ENCODE measurements at places on chromosomes 12 and 14.

- no peak for DNase-seq
Measured at GRCh38 chr12:87266305-87266704, 762.9 kb downstream of the C12orf50 start.

- no peak for DNase-seq
Measured at GRCh38 chr14:47919997-47920396, 244.6 kb upstream of the MDGA2 start.

DNA sequence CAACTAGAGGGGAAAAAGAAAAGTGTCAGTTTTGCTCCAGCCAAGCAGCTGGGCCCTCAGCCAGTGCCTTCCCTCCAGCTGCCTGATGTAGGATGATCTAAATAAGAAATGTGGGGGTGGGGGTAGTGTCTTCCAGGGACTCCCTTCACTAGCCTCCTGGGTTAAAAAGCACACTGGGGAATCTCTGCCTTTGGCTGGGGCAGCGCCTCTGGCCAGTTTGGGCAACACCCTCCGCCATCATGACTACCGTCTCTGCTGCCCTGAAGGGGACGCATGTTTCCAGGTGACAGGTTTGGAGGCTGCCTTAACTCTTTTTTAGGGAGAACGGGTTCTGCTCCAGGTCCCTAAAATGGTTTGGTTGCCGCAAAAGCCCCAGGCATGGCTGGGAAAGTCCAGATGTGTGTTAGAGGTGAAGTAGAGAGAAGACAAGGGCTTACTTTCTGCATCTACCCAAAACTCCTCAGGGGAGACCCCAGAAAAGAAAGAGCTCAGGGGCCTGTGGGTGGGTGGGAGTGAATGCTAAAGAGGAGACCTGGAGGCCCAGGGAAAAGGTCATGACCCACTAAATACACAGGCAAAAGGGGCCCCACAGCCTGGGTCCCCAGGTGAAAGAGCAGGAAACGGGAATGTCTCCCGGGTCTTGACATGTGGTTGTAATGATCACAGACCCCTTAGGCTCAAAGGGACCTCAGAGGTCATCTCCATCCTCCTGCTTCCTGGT is 132.8 kb upstream of the CCND2 start:
- DNase-seq = no peak

DNA sequence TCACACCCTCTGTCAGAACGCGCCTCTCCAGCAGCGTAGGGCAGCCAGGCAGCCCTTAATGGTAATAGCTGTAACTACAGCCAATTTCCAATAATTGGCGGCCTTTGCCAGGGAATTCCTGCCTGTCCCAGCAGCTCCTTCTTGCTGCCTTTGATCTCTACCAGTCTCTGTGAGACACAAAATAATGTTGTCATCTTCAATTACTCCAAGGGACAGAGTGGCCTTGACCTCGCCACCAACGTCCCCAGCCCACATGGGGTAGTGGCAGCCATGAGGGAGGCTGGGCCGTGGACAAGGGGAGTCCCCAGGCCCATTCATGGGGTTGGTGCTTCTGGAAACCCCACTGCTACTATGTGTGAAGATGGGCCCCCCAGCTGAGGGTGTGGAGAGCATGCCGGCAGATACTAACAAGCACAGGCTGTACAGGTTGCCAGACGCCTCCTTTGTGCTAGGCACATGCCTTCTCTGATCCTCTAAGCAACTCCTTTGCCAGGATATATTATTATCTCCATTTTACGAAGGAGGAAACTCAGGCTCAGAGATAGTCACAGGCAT is 17.4 kb upstream of the CLMN start:
- DNase-seq = no peak

- DNase-seq = no peak
Measured at GRCh38 chr14:22105624-22106006, 432.0 kb upstream of the OR4E1 start.

DNA sequence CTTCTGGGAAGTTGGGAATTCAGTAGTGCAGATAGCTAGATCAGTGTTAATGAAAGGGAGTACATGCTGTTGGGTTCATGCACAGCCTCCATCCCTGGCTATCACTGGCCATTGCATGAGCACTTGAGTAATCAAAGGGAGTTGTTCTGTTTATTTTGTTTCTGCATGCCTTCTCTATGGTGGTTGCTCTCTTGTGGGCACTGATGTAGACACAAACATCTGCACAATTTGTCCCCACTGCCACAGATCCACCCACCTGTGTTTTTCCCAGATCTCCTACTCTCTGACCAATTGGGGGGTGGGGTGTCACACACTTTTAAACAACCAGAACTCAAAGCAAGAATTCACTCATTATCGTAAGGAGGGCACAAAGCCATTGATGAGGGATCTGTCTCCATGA is 89.7 kb upstream of the DHRS4 start:
- DNase-seq = no peak

- DNase-seq = no peak
Measured at GRCh38 chr12:93883436-93884154, 206.4 kb downstream of the CRADD start.

GRCh38 chr14:96345669-96346068 is 17.5 kb downstream of the ATG2B start:
- DNase-seq = no peak

GRCh38 chr14:93939304-93940229 is 12.4 kb downstream of the FAM181A start:
- peak; percentile 88 for DNase-seq

DNA sequence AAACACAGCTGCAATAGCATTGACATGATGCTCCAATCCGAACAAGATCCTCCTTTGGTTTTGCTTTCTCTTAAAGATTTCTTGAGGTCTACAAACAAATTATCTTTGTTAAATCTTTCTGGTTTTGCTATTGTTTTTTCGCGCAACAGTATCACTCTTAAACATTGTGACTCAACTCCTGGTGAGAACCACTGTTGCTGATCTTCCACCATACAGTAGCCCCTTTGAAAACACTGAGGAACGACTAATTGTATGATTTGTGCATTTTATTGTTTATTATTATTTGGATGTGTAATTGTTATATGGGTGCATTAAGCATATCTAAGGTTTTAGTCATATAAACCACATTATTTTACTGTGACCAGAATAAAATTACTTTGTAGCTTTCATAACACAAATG is 282.8 kb downstream of the EGLN3 start:
- no peak for DNase-seq

DNA sequence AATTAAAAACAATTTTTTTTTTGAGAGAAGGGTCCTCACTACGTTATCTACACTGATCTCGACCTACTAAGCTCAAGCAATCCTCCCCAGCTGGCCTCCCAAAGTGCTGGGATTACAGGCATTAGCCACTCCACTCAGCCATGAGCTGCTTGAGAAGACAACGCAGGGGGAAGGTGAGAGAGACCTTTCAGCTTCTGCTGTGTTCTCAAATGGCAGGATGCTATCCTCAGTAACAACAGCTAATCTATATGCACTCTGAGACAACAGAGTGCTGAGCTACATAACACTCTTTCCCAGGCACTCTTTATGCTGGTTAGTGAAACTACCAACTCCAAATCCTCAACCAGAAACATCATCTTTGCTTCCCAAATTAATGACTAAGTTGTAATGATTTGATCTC is 526.1 kb downstream of the CCER1 start:
- no peak for DNase-seq

DNA sequence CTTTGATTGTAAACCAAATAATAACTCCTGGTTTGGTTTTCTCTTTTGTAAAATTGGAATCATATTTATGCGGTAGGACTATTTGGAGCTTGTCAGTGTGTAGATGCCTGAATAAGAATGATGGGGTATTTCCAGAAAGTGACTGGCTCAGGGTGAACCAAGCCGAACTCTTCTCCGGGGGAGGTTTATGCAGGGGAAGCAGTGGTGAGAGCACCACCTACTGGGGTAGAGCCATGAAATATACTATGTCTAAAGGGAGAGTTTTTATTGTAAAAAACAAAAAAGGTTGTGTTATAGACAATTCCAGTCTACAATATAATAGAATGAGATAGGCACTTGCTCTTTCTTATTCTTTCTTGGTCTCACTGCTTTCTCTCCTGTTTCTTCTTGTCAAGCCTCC is 222.9 kb upstream of the SLC16A7 start:
- DNase-seq = no peak

DNA sequence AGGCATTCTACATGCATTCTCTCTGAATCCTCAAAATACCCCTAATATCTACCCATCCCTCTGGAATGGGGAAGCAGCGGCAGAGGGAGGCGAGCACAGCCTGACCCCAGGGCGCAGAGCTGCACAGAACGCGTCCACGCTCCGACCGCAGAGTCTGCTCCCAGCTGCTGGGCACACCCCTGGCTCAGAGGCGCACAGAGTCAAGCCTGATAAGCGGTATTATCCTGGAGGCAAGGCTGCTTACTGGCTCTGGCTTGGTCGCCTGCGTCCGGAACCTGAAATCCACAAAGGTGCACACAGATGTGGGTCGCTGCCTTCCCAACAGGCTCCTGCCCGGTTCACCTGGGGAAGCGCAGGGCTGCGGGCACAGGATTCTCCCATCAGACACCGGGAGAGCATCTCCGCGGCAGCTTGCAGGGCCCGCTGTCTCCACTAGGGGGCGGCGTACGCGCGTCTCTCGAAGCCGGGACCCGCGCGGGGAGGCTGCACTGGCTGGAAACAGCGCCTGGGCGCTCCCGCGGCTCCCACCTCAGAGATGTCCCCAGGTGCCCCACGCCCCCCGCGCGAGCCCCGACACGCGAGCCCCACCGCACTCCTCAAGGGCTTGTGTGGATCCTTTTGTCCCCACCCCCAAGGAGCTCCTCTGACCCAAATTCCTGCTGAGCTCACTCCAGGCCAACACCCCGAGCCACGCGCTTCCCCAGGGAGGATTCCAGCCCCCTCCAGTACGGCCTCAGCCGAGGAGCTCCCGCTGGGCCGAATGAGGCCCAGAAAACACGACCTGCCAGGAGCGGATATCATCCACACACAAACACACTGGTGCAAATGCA is 120.1 kb upstream of the FZD10 start:
- no peak for DNase-seq

DNA sequence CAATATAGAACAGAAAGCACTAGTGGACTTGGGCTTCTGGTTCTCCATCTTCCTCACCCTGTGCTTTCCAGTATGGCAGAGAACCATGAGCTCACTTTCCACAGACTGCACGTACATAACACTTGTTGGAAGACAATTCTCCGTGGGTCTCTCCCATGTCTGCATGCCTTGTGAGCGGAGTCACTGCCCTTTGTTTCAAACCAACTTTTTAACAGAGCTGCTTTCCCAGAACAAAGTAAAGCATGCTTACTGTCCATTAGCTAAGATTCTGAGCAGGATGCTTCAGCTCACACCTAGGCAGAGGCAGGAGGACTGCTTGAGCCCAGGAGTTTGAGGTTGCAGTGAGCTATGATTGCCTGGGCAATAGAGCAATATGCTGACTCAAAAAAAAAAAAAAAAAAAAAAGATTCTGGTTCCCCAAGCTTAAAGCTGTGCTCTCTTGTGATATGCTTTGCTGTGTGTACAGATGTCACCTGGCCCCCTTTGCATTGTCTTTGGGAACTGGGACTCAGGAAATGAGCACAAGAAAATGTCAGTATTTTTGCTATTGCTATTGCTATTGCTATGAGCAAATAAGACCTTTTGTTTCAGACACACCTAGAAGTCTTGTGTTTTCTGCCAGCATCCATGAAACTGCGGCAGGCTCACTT is 54.6 kb upstream of the PTGR2 start:
- no peak for DNase-seq

DNA sequence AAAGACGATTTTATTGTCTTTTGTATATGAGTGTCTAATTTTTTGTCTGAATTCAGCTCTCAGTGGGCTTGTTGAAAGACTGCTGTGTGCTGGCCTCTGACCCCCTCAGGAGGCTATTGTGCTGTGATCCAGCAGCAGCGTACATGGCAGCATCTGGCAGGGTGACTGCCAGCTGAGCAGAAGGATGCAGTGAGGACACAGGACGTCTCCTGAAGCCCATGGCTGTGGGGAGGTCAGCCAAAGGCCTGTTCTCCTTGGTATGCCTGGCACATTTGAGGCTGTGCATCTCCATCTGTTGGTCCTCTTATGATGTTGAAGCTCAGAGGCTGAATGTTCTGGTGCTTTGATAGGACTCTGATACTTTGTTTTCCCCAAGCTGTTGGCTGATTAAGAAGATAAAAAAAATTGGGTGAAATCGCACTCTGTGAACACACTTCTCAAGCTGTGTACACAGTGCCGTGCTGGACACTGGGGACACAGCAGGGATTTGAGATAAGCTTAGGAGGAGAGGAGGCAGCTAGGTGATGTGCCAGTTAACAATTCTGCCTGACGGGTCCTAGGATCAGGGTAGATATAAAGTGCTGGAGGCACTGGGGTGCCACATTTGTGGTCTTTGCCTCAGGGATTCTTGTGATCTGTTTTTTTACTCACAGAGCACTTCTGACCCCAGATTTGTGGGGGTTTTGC is 37.5 kb downstream of the EID3 start:
- no peak for DNase-seq

- DNase-seq = no peak
Measured at GRCh38 chr14:22489957-22490950, 98.8 kb downstream of the DAD1 start.

- no peak for DNase-seq
Measured at GRCh38 chr12:64566831-64567517, 43.3 kb upstream of the RASSF3 start.

GRCh38 chr12:94761559-94761958 is 111.2 kb upstream of the TMCC3 start:
- no peak for DNase-seq

DNA sequence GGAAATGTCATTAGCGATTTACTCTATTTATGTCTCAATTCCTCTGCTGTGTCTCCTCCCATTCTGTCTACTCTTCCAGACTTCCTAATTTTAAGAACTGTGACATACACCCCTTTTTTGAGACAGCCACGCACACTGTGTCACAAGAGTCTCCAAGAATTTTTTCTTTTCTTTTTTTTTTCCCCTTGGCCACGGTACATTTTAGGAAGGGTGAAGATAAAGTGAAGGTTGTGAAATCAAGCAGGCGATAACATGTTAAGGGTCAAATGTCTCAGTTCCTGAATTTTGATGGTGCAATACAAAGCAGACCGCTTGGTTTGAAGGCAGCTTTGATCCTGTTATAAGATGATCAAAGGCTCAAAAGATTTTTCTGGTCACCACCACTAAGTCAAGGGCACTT is 4.3 kb downstream of the OLR1 start:
- no peak for DNase-seq

DNA sequence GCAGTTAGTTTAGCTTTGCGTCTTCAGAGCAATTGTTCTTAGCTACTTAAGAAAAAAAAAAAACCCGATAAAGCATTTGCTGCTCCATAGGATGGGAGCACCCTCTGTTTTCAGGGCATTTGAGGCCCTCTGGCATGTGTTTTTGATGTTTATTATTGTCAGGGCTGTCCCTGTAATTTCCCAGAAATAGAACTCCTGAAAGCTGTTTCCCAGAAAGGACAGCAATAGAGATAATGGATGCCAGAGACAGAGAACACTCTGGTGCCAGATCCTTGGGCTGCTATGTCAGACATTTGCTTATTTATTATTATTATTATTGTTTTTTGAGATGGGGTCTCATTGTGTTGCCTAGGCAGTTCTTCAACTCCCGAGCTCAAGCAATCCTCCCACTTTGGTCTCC is 201.3 kb downstream of the ALG10 start:
- no peak for DNase-seq

- no peak for DNase-seq
Measured at GRCh38 chr12:29580971-29581370, 83.5 kb upstream of the OVCH1 start.

Measured in stimulated activated CD4-positive, alpha-beta T cell treated with anti-CD3 and anti-CD28 coated beads, Interleukin-15, amount 100 ng/mL, for 1 hour (primary cell).